AG08395 (cell line): ENCODE measurements at places on chromosomes 7 and 10.

GRCh38 chr10:72626444-72626754, 520 bp upstream of the MICU1 start:
- DNase-seq = no peak

- no peak for DNase-seq
Observed at GRCh38 chr10:57791546-57791945, 476.1 kb downstream of the IPMK start.

GRCh38 chr7:76400248-76400647, 9.2 kb downstream of the SSC4D start:
- no peak for DNase-seq

DNA sequence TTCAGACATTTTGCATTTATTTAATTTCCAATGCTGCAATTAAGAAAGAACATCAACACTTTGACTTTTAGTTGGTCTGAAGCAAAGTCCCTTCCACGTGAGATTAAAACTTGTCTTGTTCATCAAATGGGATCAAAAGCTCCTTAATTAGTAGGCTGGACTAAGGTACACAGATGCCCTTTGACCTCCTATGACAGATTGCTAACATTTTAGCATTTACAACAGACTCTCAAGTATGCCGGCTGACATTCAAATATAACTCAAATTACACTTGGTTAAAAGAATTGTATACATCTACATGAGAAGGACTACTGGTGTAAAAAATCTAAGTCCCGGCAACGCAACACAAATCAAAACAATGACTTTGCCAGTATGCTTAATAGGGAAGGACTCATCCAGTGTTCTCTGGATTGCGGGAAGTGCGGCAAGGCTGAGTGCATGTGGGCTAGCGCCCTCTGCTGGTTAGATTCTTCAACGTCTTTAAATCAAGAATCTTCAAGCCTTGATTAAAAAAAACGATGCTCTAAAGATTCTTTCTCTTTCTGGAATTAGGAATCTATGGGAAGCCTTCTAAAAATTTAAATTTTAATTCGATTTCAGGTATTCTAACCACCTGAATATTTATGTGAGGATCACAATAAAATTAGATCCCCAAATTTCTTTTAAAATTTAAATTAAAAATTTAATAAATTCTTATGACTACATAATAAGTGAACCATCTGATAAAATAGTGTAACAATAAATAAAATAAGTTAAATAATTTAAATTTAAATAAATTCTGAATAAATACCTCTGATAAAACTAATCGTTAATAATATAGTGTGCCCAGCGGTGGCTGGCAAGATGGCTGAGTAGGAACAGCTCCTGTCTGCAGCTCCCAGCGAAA, 444.7 kb downstream of the DGKB start:
- DNase-seq = peak; percentile 73

DNA sequence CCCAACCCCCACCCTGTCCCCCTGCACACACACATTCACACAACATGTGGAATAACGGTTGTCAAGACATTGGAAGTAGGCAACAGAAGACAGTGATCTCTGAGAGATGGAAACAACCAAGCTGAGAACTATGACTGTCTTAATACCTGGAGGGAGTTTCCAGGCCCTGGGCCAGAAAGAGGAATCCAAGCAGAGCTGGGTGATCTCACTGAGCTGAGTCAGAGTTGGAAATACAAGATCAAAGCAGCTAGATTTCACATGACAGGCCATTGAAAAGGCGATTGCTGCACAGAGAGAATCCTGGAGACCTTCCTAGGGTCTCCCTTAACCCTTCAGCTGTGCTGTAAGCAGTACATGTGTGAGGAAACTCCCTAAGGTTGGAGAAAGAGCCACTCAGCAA, 165.8 kb upstream of the PRSS1 start:
- peak; percentile 86 for DNase-seq
